ENCODE measurements at places on chromosomes 4 and X.

GRCh38 chrX:103539695-103540094 lies 20.4 kb upstream of the RAB40A start:
- no peak for DNase-seq

DNA sequence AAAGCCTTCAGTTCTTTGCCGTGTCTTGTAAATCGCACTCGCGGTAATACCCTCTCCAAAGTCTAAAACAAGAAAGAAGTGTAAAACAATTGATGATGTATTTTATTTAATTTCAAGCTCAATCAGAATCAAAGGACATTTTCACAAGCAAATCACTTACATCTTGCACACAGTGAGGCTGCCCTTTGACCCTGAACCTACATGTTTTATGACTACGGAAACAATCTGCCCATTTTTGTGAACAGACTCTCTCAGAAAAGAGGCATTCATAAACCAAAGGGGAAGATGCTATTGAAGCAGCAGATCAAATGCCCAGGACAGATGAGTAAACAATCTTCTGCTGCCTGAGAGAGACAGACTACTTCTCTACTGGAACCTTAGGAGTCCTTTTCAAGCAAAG lies 76.0 kb upstream of the DDX60 start:
- DNase-seq, result no peak

- no peak for DNase-seq
Measured at GRCh38 chr4:19522966-19523365, 728.7 kb upstream of the SLIT2 start.

- DNase-seq, result no peak
Measured at GRCh38 chrX:4851534-4851933, 1138.1 kb upstream of the PRKX start.

DNA sequence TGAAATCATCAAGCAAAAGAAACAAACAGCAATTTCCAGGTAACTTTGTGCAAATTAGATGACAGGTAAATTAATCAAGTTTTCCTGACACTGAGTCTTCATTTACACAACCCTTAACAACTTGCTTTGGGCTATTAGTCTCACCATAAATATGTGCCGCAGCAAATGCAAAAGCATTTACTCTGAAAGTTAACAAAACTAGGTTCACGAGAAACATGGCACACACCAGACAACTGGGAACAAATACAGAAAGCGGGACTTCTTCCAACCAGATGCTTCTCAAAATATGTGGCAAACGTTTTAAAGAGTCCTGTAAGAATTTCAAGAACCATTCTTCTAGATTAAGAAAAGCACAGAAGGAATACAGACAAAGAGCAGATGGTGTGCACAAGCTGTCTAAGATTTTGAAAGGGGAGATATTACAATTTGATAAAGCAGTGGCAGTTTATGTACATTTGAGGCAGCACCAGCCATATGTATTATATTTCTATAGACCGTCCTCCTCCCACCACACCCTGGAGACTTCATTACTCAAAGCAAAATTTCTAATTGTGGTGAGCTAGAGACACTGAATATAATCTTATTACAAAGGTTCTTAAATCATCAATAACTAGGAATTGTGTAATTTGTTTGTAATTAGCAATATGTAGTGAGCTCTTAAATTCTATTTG lies 192.5 kb upstream of the ADAMTS3 start:
- no peak for DNase-seq

DNA sequence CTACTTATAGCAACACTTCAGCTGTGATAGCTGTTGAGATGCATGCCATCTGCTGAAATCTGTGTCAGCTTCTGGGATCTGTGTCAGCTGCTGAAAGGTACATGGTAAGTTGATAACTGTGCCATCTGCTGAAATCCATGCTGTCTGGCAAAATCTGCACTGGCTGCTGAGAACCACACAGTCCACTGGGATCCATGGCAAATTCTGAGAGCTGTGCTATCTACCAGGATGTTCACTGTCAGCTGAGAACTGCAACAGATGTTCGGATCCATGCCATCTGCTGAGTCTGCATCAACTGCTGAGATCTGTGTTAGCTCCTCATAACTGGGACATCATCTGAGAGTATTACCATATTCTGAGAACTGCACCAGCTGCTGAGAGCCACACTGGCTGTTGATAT lies 430.5 kb upstream of the POU3F4 start:
- no peak for DNase-seq

GRCh38 chr4:169098969-169099690 lies 89.1 kb upstream of the CBR4 start:
- no peak for DNase-seq

- DNase-seq, result no peak
Measured at GRCh38 chrX:42973321-42973720, 195.4 kb upstream of the PPP1R2C start.

Measured in GM13977 (cell line).